Brain microvascular endothelial cell (primary cell): ENCODE measurements at places on chromosomes 7 and 10.

DNA sequence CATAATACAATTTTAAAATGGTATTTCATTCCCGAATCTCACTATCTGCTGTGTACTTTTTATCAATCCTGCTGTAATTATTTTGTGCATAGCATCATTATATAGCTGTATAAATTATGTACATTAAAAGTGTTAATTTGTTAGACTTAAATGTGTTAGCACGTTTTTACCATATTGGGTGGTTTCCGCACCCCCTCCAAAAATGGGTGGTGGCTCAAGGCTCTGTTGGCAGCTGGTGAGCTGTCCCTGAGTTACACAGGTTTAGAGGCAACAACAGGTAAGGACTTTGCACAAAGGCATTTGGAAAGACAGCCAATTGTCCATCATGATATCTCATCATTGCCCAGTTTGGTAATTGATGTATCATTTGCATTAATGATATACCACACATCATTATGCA, 18.6 kb upstream of the LMTK2 start:
- DNase-seq = no peak

DNA sequence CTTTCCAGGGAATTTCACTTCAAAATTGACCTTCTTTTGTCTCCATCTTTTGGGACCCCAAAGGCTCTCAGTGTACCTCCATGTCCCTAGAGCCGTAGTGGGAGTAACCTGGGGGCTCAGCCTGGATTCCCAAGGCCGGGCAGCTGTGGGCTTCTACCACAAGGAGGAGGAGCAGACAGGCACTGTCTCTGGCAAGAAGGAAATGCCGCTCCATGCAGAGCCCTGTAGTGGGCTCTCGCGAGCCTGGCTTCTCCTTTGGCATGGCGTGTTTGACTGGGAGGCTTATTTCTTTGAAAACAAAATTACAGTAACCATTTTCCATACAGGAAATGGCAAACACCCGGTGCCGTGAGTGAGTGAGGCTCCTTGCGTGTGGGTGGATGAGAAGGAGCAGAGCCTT, 76.8 kb upstream of the FAM180A start:
- no peak for DNase-seq

DNA sequence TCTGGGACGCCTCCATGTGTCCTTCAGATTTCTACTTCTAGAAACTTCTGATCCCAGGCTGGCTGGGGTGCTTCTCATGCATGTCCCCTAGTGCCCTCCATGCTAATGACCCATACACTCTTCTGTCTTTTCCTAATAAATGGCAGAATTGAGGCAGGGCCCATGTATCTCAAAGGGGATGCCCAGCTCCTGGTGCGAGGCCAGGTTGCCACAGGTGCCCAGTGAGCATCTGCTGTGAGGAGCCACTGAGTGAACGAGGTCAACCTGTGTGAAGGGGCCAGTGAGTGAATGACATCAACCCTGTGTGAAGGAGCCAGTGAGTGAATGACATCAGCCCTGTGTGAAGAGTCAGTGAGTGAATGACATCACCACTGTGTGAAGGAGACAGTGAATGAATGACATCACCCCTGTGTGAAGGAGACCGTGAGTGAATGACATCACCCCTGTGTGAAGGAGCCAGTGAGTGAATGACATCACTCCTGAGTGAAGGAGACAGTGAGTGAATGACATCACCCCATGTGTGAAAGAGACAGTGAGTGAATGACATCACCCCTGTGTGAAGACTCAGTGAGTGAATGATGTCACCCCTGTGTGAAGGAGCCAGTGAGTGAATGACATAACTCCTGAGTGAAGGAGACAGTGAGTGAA, 478.9 kb downstream of the PTPRN2 start:
- DNase-seq = no peak

GRCh38 chr10:11197266-11197712, 179.6 kb downstream of the CELF2 start:
- DNase-seq = no peak

- DNase-seq = no peak
These were observed 46.5 kb upstream of the GLI3 start for GRCh38 chr7:42283553-42283952.

DNA sequence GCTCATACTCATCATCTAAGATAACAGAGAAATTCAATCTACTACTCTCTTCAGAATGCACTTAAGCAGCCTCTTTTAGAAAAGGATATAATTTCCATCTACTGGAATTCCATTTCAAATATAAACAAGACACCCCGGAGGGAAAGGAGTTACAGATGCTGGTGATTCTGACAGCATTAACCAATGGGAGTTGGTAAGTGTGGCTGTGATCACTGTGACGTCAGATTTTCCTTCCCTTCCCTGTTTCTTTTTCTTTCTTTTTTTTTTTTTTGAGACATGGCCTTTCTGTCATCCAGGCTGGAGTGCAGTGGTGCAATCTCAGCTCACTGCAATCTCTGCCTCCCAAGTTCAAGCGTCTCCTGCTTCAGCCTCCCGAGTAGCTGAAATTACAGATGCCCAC, 106.6 kb downstream of the ACTR3B start:
- no peak for DNase-seq

GRCh38 chr10:131310142-131310541, 1.4 kb downstream of the TCERG1L start:
- DNase-seq = no peak

DNA sequence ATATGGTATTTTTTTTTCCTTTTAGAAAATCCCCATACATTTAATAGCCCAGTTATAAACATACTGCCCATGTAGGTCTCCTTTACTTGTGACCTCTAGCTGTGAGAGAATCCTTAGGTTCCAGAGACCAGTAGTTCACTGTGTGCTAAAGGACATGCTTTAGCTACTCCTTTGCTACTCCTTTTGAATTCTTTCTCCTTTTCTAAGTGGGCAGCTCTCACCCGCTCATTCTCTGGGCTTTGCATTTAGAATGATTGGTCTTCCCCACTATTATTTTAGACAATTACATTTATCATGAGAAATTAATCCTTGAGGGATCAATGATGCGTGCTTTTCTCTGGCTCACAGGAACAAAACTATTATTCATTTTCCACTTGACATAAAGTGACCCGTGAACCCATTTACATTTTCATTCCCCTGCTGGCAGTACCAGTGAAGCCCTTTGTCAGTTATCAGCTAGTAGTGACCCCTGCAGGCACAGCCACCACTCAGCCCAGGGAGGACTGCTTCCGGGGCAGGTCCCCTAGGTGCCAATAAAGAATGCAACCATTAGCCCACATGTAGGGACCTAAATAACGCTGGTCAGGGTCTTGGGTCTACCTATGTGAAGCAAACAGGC, 844.3 kb downstream of the CNTNAP2 start:
- no peak for DNase-seq

DNA sequence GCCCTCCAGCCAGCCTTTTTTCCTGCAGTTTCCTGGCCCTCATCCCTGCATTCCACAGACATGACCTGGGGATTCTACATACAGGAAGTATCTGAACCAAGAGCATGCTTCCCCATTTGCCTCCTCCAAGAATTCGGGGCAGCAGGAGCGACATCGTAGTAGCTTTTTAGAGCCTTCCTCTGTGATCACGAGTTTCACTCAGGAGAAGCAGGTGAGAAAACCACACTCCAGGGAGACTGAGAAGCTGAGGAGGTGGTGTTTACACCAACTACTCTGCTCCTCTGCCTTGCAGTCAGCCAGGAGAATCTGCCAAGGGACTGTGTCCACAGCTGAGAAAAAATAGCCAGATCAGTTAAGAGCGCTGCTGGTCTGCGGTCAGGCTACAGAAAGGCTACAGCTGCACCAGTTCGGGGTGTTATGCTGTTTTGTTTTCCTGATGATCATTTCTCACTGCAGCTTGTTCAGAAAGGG, 54.1 kb downstream of the HSPA12A start:
- DNase-seq = peak; percentile 27

- peak; percentile 49 for DNase-seq
These were observed 24.9 kb downstream of the SAMD9 start for GRCh38 chr7:93092757-93093370.

GRCh38 chr7:94129443-94130140, 125.4 kb upstream of the BET1 start:
- peak; percentile 92 for DNase-seq

DNA sequence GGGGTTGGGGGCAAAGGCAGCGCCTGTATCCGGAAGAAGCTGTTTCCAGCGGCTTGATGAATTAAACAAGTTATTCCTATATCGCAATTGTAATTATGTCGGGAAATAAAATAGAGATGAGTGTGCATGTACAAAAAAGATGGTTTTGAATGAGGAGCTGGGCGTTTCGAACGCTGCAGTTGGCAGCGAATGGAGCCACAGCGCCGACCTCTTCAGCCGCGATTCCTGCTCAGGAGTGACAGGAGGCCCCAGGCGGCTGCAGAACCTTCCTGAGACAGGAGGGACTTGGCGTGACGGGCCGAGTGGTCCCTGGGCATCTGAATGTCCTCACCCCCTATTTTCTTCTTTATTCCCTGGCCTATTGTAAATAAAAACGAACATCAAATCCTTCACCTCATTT, 184.9 kb downstream of the DNAJB6 start:
- no peak for DNase-seq

DNA sequence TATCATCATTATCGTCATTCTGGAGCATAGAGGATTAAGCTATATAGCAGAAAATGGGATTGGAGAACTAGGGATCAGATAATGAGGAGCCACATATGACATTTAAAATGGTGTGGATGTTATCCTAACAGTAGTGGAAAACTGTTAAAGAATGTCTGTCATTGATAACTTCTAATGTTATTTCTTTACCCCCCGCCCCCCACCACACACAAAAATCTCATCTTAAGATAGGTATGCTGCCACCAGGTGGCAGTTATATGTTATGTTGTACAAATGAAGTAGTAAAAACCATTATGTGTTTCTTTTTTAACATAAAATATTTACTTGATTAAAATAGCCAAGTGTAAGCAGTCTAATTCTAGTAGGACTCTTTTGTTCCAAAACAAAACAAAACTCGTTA, 13.0 kb downstream of the AKAP9 start:
- peak; percentile 7 for DNase-seq

GRCh38 chr7:154684666-154685563, 318.0 kb downstream of the PAXIP1 start:
- DNase-seq = no peak

- DNase-seq = no peak
These were observed 88.8 kb downstream of the LHPP start for GRCh38 chr10:124550293-124551034.

GRCh38 chr10:44418637-44419036, 33.7 kb upstream of the CXCL12 start:
- no peak for DNase-seq

DNA sequence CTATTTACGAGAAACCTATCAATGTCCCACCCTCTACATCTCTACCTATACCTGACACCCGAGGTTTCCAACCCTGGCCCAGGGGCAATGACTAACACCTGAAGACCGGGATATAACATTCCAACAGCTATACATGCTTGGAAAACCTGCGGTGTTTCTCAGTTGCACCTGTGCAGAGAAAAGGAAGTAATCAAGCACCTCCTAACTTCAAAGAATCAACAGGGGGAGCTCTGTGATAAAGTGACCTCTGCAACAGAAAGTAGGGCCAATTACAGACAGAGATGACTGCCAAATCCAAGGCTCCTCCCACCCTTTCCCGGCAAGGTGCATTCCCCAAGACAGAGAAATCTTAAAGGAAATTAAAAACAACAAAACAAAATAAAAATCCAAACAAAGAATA, 41.3 kb downstream of the CCDC6 start:
- DNase-seq = no peak

DNA sequence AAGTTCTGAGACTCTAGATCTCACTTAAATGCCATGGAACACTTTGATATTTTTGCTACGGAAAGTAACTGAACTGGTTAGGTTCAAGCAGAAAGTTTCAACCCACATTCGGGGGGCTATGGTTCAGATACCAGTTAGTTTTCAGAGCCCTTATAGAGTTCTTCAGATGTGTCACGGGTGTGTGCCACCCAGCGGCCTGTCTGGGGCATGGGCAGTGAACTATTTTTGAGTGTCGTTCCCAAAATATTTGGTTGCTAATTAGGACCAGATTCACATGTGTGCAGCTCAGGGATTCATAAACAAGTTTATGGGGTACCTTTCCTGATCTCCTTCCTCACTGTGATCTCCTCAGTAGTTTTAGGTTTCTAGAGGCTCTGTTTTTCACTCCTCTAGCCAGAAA, 271.9 kb downstream of the C7orf25 start:
- no peak for DNase-seq

DNA sequence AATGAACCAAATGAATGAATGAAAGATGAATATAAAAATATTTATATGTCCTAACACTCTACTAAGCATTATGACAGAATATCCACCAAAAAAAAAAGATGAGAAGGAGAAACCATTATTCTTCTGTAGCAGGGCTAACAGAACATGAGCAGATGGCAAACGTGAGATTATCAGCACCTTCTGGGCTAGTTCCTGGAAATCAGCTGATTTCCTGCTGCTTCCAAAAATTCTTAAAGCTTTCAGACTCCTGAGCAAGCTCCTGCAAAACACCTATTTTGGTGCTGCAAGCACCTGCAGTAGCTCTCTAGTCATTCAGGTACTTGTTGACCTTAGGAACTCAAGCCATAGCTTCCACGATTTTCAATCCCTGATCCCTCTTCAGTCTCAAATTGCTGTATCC, 51.8 kb downstream of the NPSR1 start:
- DNase-seq = no peak

GRCh38 chr7:116966601-116967000, 13.3 kb downstream of the ST7 start:
- DNase-seq = no peak

GRCh38 chr7:77222065-77222464, 22.4 kb upstream of the FGL2 start:
- DNase-seq = no peak

DNA sequence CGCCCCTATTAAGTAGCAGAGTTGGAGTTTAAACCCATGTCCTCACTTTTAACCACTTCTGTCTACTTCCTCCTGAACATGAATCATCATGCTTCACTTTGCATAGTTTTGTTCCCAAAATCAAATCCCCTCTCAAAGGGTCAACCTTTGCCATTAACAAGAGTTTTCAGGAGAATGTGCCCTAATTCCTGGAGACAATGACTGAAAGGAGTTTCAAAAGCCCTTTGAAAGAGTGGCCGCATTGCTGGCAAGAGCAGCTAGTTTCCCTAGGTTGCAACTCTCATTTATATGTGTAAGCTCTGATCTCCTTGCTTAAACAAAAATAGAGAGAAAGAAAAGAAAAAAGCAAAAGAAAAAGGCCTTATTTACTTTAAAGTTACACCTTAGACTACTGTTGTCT, 9.2 kb downstream of the LGI1 start:
- no peak for DNase-seq

DNA sequence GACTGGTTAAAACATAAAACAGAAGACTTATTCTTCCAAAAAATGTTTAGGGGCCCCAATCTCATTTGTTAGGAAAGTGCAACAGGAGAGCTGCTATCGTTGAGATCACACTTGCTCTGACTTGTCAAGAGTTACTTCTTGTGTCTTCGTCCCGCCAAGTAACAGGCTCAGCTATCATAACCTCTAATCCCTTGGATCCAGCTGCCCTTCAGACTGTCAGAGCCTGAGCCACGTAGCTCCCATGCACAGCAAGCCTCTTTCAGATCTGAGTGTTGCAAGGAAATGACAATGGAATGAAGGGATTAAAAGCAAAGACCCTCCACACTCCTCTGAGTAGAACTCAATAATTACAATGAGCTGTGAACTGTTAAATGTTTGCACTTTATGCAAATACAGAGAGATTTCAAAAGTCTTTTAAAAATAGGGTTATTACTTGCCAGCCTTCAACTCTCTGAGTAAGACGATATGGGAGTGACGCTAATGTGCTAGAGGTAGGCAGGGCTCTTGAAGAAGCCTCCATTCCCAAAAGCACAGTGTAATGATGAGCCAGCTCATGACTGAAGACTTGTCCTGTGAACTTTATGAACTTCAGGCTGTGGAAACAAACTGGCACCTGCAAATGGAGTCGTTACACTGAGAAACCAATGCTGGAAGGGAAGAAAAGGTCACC, 28.4 kb upstream of the CDK13 start:
- no peak for DNase-seq

GRCh38 chr7:30880125-30880720, 31.4 kb upstream of the AQP1 start:
- no peak for DNase-seq
